ENCODE measurements at places on chromosomes 11 and 22.

DNA sequence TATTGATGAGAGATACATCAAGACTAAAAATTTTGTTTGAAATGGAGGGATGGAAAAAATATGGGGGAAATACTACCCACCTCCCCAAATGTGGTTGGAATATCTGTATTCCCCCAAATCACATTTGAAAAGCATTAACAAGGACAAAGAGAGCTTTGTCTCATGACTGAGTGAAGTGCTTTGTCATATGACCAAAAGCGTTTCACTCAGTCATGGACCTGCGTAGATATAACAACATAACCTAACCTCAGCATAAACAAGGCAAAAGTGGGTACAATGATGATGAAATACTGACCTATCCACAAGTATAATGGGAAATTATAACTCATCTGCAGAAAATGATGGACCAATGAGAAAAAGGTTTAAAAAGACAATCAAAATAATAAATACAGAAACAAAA is 418.3 kb downstream of the TBC1D22A start:
- DNase-seq: no peak

DNA sequence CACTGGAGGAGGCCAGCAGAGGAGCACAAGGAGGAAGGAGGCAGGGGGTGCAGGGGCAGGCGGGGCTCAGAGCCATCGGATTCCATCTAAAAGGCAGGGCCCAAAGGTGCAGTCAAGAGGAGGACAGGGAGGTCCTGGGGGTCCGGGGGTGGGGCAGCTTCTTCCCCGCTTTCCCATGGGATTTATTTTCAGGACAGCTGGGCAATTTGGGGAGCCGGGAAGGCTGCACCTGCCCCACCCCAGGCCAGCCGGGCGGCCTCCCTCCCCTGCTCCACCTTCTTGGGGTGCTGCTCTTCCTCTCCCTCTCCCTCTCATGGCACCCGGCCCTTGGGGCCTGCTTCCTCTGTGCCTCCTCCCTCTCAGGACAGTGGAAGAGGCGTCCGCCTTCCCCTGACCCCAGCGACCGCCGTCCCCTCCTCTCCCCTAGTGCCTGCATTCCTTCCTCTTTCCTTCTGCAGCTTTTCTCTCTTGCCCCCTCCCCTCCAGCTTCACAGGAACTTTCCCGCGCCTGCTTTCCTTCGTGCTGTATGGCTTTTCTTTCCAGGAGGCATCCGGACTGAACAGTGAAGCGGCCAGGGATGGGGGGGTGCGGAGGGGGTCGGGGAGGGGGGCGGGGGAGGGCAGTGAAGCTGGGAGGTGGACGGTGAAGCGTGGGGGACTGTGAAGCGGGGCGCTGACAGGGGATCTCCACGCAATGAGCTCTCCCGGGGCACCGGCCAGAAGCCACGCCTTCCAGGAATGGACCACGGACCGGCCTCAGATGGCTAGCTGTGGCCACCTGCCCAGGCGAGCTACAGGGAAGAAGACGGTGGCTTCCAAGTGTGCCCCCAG is 26.9 kb downstream of the APOBEC3H start:
- no peak for DNase-seq

- no peak for DNase-seq
Measured at GRCh38 chr11:86418513-86418912, 43.8 kb downstream of the CCDC81 start.

GRCh38 chr11:71420455-71421241 is 27.5 kb downstream of the DHCR7 start:
- no peak for DNase-seq

DNA sequence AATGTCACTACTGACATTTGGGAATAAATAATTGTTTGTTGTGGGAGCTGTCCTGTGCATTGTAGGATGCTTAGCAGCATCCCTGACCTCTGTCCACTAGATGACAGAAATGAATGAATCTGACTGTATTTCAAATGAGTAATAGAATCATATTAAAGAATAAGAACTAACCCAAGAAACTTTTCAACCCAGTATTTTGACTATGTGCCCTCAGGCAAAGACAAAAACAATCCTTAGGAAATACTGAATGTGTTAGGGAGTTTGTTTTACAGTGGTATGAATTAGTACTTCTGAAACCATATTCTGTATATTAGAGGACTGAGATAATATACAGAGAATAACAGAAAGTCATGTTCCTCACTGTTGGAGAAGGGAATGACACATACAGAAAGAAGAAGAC is 320.9 kb upstream of the PITPNB start:
- DNase-seq: no peak

DNA sequence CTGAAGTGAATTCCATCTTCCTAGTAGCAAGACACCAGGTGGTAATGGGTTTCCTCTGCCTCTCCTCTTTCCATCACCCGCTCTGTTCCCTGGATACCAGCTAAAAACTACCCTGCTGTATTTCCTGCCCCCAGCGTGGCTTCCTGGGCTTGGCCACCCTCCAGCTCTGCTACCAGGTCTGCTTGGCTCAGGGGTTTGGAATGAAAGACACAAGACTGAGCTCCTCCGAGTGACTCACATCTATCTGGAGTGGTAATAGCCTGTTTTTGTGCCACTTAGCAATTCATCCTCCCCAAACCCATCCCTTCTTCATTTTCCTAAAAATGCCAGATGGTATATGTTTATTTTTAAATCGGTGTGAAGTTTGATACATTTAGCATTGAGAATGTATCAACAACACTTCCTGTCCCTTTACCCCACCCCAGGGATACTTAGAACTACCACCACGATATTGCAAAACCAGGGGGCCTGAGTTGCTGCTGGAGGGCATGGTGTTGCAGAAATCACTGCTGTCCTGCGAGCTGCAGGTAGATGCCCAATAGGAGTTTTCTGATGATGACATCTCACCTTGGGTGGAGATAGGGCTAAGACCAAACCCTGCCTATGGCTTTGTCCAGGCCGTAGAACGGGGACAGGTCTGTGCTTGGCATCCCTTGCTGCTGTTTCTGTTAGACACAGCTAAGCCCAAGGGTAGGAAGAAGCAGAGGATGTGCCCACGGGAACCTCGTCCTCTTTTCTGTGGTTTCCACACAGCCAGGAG is 7.5 kb upstream of the MICAL3 start:
- no peak for DNase-seq

- no peak for DNase-seq
Measured at GRCh38 chr11:2399488-2400068, 972 bp upstream of the TSSC4 start.

- no peak for DNase-seq
Measured at GRCh38 chr22:24440718-24441405, 13.5 kb downstream of the ADORA2A start.

DNA sequence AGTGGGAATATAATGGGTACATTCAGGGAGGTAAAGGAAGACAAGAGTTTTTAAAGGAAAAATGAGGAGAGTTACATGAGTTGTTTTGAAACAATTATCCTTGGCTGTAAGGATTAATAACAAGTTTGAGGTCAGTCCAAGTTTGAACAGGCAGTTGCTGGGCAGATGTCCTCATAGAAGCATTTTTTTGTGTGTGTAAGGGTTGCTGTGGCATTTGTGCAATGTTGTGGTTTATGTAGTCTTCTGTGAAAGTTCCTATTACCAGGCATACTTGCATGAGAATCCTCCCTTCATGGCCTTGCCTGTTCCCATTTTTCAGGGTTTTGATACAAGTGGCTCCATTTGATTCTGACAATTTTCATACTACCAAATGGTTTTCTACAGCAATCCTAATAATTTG is 400.2 kb downstream of the KCNA4 start:
- DNase-seq: no peak

DNA sequence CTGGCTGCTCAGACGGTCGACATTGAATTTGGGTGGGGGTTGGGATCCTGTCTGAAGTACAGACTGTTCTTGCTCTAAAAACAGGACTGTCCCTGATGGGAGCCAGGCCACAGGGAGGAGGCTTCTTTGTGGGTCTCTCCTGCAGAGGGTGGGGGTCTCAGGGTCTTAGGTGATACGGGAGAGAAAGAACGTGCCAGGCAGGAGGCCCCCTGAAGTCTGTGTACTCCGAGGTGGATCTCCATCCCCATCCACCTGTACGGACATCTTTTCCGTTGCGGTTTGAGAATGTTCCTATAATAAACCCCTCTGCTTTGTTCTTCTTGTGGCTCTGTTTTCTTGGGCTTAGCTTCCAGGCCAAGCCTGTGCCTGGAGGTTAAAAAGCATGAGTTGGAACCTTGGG is 15.9 kb downstream of the PSMD13 start:
- DNase-seq: no peak

Measured in stimulated activated CD4-positive, alpha-beta T cell treated with anti-CD3 and anti-CD28 coated beads, TNF-alpha, amount 100 ng/mL, for 1 hour (primary cell).